NK-92 treated with Interleukin-12 subunit alpha and Interleukin-12 subunit beta, amount 100 ng/mL, for 24 hours (cell line): ENCODE measurements at places on chromosomes 16 and 17.

DNA sequence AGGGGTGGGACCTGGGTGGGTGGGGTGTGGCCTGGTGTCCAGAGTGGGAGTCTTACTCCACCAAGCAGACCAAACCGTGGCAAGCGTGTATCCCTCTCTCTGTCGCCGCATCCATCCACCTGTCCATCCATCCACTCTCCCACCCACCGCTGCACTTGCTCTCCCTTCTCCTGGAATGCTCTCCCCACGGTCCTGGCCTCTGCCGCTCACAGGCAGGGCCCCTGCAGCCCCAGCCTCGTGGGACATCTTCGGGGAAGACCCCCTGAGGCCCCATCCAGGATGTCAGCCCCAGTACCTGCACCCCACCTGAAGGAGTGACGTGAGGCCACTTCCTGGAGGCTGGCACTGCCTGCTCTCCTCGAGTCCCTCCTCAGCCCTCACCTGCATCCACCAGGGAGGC lies 189.5 kb upstream of the GSE1 start:
- DNase-seq, result no peak

DNA sequence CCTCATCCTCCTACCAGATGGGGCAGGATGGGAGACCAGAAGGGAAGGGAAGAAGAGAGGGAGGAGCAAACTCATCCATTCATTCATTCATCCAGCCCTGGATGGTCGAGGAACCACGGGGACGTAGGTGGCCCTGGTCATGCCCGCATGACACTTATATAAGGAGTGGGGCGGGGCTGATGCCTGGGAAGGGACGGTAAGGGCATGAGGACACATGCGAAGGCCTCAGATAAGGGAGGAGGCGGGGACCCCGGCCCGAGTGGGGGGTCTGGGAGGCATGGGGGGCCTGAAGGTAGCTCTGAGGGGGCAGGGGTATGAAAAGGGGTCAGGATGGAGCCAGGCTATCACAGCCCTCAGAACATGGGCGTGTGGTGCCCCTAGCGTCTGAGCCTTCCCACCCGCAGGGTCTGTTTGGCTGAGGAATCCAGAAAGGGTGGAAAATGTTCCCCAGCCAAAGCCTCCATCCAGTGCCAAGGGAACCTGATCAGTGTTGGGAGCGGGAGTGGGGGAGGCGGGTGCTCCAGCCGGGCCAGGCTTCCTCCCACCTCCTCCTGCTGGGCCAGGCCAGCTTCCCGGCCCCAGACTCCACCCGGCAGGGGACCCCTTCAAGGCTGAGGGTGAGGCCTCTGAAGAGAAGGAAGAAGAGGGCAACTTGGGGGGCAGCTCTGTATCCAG lies 17.6 kb upstream of the CD79B start:
- DNase-seq, result no peak

- no peak for DNase-seq
Observed at GRCh38 chr17:2691965-2692780, 19.4 kb downstream of the CLUH start.

GRCh38 chr16:11429823-11430222 lies 84.6 kb downstream of the RMI2 start:
- DNase-seq, result no peak

DNA sequence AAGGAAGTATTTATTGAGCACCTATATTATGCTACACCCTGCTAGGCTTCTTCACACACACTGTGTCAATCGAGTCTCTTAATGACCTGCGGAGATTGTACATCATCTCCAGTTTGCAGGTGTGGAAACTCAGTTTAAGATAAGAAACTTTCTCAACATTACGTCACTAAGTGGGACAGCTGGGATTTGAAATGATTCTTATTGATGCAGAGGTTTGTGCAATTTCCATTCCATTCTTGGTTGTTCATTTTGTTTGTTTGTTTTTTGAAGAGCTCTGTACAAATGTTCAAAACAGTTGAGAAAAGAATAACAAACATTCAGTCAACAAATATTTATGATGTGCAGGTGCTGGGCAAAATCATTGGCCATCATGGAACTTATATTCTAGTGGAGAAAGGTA lies 84.8 kb downstream of the MAP2K6 start:
- DNase-seq, result no peak

DNA sequence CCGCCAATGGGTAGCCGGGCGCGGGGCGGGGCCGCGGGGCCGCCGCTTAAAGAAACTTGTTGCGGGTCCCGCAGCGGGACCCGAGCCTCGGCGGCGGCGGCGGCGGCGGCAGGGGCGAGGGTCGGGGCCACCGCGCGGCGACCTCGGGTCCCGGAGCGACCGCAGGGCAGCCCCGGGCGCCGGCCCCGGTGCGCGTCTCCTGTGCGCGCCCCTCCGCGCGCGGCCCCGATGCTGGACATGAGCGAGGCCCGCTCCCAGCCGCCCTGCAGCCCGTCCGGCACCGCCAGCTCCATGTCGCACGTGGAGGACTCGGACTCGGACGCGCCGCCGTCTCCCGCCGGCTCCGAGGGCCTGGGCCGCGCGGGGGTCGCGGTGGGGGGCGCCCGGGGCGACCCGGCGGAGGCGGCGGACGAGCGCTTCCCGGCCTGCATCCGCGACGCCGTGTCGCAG lies at the start of gene SOX8:
Gene SOX8, plus strand, starts transcription at position 76 of the 450 bp plus-strand sequence. Its CDS starts 153 bp downstream, at position 229.
- DNase-seq, result no peak

DNA sequence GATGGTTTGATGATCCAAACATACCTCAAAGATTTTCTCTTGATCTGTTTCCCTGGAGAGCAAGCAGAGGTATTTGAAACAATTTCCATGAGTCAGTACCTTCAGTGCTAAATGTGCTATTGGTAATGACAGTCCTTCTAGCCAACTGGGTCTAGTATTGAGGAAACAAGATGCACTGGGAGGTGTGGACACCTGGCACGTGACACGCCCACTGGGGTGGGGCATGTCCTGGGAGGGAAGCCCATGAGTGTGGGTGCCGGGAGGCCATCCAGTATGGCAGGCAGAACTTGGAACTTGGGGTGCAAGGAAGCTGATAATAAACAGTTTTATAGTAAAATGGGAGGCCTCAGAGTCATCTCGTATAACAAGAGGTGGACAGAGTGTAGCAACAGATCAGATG lies 17.9 kb upstream of the AKAP1 start:
- DNase-seq, result no peak

DNA sequence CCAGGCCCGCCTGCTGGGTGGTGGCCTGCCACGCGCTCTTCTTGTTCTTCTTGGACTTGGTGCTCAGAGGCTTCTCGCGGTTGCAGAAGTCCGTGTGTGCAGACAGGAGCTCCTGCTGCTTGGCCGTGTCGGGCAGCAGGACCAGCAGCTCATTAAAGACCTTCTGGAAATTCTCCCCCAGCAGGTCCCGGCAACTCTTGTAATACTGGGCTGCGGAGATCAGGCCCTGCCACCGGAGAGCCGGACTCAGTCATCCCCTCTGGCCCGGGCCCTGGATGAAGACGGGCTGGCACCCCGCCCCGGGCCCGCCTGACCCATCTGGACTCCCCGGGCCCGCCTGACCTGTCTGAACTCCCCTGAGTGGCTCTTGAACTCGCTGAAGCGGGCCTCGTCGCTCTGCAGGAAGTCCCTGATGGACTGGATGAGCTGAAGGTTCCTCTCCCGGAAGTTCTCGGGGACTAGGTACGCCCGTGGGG lies 8.6 kb downstream of the SYNGR3 start:
- DNase-seq, result no peak

- no peak for DNase-seq
Observed at GRCh38 chr17:9668517-9668916, 23.2 kb downstream of the USP43 start.

- DNase-seq, result peak; percentile 31
Observed at GRCh38 chr17:1275962-1276736, 3.3 kb upstream of the TRARG1 start.

DNA sequence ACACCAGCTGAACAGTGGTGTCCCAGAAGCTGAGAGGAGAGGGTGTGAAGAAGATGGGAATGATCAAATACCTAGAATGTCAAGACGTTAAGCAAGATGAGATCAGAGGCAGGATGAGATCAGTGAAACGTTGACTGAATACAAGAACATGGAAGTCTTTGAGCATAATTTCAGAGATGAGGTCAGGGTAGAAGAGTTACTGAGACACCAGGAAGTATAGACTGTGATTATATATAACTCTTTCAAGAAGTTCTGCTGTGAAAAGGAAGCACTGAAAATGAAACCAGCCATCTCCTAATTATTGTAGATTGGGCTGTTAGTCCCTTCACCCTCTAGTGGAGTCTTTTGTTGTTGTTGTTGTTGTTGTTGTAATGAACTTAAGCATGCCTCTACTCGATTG lies 9.1 kb downstream of the SHCBP1 start:
- DNase-seq, result no peak

- DNase-seq, result no peak
Observed at GRCh38 chr17:30956764-30957374, 14.0 kb upstream of the RNF135 start.
